ENCODE measurements at places on chromosomes 7 and 10.

GRCh38 chr7:87627634-87627994 lies 584 bp upstream of the RUNDC3B start:
- no peak for DNase-seq

DNA sequence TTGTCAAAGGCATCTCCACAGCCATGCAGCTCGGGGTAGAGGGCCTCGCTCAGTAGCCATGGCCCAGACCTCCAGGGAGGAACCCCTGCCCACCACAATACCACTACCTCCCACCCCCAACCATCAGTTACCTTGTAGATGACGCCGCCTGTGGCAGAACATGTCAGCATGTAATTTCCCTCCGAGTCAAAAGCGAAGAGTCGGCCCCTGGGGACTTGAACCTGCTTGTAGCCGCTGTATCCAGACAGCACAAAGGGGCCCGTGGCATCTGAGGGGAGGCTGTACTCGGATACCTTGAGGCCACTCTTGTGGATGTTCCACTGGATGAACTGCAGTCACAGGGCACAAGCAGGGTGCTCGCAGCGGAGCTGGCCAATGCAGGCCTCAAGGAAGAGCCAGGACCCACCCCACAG lies 16.3 kb upstream of the CYREN start:
- no peak for DNase-seq

DNA sequence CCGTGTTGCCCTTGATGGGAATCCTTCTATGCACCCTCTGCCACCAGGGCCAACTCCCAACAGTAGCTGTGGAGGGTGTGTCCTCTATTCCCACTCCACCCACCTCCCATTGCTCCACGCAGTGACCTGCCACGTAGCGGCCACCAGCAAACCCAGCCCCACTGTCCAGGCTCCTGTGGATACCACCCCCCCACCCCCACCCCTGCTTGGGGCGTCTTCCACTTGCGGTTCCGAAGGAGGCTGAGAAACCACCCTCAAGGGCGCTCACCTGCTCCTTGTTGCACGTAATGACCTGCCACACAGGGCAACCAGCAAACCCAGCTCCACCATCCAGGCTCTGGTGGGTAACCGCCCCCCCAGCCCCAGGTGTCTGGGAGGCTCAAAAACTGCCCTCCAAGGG lies 72.0 kb downstream of the DIP2C start:
- DNase-seq = no peak

DNA sequence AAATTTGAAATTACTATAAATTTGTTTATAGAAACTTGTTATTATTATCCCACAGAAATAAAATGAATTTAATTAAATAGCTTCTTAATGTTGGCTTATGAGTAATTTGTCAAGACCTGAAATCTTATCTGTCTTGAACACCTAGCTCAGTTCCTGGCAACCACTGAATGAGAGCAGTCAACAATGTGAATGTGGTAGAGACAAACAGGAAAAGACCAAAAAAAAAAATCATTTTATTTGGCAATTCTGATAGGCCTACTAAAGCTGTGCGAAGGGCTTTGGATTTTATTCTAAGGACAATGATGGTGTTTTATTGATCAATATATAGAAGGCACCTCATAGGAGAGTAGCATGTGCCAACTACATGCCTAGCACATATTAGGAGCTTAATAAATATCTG lies 127.8 kb upstream of the RSU1 start:
- no peak for DNase-seq

GRCh38 chr7:95421000-95421846 lies 13.6 kb downstream of the PON2 start:
- no peak for DNase-seq

- DNase-seq = no peak
These were observed 115.7 kb downstream of the PDE1C start for GRCh38 chr7:31954500-31954899.

GRCh38 chr10:49183596-49184542 lies 4.3 kb downstream of the TMEM273 start:
- DNase-seq = no peak

DNA sequence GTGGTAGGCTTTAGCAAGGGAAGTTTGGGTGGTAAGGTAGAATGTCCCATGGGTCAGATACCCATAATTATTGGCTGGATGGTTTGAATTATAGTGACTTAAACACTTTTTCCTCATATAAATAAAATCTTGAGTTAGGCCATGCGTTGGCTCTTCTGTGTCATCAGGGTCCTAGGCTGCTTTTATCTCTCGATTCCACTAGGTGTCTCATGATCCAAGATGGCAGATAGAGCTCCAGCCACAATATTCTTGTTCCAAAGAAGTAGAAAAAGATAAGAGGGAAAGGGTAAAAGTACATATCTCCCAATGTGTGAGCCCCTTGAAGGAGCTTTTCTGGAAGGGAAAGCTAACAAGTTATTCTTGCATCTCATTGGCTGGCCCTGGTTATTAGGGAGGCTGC lies 144.7 kb downstream of the GRK5 start:
- no peak for DNase-seq

DNA sequence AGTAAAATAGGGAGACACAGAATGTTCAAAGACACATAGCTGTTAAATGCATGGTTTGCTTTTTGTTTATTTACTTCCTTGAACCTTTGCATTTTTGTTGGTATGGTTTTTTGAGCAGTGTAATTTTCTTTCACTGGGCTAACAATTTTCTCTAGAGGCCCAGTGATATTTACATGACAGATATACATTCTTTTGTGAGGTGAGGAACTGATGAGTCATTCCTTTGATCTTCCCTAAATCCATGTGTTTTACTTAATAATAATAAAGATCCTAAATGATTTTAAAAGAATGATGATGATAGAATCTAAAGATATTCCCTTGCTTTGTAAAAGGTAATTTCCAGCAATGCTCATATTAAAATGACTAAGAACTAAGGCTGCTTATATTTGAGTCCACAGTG lies 188.5 kb upstream of the ANK3 start:
- DNase-seq = no peak

DNA sequence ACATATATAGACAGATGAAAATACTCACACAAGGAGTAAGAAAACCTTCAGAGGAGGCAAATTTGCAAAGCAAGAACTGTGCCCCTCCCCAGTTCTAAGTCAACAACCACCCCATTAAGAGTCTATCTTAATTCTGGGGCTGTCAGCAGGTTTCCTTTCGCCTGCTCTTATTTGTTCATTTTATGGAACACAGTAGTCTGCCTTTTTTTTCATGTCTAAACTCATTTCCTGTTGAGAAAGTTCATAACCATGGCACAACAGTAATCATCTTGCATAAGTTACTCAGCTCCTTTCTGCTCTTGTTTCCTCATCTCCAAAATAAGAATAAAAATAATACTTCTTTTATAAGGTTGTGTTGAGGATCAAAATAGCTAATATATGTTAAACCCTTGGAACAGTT lies 25.8 kb upstream of the AMPH start:
- DNase-seq = no peak

DNA sequence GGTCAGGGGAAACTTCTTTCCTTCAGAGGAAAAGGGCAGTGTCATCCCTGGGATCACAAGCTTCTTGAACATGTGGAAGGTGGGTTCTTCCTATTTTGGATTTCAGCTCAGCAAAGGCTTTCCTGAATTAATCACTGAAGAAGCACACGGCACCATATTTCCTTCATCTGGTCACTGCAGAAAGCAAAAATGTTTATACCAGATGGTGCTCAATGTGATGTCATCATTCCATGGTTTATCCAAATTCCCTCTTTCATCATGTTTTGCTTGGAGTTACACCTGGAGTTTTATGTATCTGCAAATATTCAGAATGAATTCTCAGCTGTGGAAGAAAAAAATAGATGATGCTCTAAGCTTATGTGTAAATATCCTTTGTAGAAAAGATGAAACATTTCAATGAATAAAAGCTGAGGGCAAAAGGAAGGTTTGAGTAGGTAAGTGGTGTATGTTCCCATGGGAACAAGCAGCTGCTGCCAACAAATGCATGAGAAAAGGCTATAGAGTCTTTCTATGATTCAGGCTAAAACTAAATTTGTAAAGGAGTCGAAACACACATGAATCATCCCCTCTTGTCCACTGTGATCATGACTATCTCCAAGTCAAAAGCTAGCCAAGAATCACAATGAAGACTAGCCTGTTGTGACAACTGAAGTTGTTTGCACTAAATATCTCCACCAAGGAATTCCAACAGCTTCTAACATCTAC lies 26.9 kb upstream of the BPGM start:
- no peak for DNase-seq

DNA sequence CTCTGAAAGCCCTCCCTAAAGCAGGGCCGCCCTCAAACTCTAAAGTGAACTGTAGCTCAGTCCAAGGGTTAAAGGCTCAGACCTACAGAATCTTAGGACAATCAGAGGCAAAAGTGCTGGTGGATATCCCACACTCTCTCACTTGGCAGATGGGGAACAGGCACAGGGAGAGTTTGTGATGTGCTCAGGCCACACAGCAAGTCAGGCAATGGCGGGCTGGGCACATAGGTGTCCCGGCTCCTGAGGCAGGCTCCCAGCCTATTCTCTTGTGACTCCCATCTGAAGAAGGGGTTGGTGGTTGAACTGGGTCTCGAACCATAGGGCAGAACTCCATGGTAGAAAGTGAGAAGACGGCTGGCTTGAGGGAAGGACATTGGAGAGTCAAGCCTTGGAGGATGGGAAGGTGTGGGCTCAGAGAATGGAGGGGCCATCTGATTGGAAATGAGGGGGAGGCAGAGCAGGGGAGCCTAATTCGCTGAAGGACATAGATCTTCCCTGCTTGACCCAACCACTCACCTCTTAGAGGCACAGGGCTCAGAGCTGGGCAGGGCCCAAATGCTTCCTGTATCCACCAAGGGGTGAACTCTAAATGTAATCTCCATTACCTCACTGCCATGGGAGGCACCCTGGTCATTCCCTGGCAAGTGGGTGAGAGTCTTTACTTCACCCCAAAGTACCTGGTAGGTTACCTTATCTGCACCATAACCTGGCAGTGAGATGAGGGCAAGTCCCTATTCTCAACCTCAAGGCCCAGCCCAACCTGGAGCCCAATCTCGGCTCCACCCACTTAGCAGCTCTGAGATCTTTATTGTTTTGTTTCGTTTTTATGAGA lies 4.9 kb upstream of the ZMIZ1 start:
- no peak for DNase-seq

DNA sequence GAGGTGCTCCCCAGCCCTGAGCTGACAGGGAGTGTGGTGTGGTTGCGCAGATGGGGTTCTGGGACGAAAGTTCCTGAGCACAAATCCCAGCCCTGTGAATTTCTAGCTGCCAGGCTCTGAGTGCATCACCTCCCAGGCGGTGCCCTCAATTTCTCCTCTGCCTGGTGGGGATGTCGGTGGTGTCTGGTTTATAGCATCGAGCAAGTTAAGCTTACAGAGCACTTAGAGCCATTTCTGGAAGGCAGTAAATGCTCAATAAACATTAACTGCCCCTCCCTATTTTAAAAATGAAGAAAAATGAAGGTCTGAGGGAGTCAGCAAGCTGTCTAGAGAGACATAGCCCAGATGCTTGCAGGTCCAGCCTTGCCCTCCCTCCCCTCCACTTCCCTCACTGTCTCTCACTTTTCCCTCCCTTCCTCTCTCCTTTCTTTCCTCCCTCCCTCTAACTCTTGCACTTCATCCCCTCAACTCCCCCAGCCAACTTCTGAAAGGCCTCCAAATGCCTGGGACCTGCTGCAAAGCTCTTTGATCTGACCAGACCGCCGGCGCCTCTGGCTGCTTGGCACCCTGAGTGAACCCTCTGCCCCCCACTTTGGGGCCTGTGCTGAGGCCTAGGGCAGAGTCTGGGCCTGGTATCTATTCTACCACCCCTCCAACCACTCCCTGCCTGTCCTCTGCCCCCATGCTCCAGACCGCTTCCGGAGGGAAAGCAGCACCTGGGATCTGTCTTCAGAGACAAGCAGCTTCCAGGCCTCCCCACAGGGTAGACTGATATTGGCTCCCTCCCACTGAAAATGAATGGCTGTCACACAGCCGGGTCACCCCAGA lies 438.3 kb downstream of the RPS24 start:
- DNase-seq = no peak

GRCh38 chr10:15314482-15315045 lies 56.5 kb downstream of the FAM171A1 start:
- no peak for DNase-seq

DNA sequence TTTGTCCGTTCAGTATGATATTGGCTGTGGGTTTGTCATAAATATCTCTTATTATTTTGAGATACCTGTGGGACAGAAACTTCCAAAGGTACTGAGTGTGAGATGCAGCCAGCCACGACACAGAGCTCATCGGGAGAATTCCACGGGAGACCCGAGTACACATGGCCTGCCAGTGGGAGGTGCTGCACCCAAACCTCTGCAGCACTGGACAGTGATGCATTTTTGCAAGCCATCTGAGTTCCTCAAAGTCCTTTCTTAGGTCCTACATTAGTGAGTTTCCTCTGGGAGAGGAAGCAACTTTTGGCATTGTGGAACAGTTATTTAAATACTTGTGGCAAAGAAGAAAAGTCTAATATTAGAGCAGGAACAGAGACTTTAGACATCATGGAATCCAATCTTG lies 77.5 kb downstream of the ARID5B start:
- DNase-seq = no peak

DNA sequence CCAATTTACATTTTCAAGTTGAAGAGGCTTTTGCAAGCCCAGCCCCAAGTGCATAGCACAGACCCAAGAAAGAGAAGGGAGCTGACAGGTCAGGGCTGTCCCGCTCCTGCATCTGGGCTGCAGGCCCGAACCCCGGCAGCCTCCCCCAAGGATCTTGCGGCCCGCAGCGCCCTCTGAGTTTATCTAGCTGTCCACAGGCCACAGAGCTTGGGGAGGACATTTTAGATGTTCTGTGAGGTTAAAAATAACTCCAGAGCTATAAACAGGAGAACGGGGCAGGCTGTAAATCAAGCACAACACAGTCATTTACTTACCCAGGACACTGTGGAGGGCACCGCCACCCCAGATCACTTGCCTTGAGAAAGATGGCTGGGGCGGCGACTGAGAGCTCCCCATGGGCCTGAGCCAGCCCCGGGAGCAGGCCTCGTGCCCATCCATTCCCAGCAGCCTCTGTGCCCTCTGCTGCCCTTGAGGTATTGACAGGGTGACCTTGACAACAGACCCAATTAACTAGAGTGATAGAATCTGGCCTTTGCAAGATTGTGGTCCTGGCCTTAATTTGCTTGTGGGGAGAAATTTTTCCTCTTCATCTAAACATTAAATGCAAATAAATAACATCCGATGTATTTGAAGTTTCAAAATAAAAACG lies 563.0 kb downstream of the TCERG1L start:
- peak; percentile 43 for DNase-seq

- DNase-seq = no peak
These were observed 21.4 kb downstream of the DNAJB12 start for GRCh38 chr10:72333112-72334015.

GRCh38 chr7:135420786-135421185 lies 89.1 kb downstream of the CNOT4 start:
- no peak for DNase-seq

All from coronary artery (tissue), 2 donors.